Liver (tissue), 10 donors: ENCODE measurements at places on chromosomes 16 and 17. TPM values are rescaled to one million over a fixed set of nuclear protein-coding genes. Genes with fewer than 3 reads are reported as not detected.
A peak's percentile ranks its signal among the peaks of the same experiment; 100 is the strongest.

DNA sequence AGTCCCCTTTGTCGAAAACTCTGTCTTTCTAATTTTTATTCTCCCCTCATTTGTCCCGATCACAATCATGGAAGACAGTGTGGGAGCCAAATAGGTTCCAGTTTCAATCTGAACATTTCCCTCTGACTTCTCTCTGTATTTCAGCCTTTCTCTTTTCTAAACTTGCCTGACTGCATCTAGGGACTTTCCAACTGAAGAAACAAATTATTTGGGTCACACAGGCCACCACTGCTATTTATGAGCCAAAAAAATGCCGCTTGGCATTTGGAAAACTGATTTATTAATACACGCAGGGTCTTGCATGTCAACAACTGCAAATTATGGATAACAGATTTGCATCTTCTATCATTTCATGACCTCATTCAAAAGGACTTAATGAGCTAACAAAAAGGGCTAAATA, 55.2 kb upstream of the ELAC2 start:
- DNase-seq = no peak

DNA sequence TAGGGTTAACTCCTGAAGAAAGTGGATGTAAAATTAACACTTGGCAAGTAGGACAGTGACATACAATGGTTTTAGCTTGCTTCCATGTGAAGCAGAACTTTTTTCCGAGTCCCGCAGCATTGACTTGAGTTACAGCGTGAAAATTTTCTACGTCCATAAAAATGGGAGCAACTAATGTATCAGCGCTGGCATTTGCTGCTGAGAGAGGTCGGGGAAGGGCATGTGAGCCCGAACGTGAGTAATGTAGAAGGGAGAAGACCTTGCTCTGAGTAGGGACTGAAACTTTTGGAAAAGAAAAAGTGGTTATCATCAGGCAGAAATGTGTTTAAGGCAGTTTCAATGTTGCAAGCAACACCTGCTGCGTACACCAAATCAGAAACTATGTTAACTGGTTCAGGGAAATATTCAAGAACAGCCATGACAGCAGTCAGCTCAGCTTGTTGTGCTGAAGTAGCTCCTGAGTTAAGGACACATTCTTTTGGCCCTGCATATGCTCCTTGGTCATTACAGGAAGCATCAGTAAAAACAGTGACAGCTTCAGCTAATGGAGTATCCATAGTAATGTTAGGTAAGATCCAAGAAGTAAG, 70.9 kb upstream of the ARL4D start:
- DNase-seq = no peak

GRCh38 chr16:51952500-51952899, 594.4 kb downstream of the TOX3 start:
- no peak for DNase-seq

- DNase-seq = no peak
Measured at GRCh38 chr17:6599364-6599763, 41.1 kb downstream of the KIAA0753 start.

GRCh38 chr16:48537275-48537674, 72.7 kb downstream of the N4BP1 start:
- no peak for DNase-seq

- no peak for DNase-seq
Measured at GRCh38 chr16:79811541-79811940, 211.0 kb upstream of the MAF start.

- no peak for DNase-seq
Measured at GRCh38 chr17:80455336-80455710, 21.1 kb downstream of the NPTX1 start.

- DNase-seq = no peak
Measured at GRCh38 chr16:67199808-67200198, 872 bp downstream of the ELMO3 start.

- no peak for DNase-seq
Measured at GRCh38 chr17:58333736-58334207, 5.2 kb upstream of the TSPOAP1 start.

GRCh38 chr16:11161439-11161838, 94.6 kb downstream of the SOCS1 start:
- no peak for DNase-seq

DNA sequence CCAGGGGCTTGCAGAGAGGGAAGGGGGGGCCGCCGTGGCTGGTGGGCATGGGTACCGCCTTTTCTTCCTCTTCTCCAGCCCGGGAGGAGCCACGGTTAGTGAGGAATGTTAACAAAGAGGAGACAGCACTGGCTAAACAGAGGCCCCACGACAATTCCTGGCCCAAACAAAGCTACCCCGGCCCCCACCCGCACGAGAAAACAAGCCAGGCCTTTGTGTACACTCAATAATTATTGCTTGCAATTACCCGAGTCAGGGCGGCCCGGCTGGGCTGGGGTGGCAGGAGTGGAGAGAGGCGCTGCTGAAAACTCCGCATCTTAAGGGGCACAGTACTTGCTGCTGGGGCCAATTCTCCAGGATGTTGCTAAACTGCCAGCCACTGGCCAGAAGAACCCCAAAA, 56.4 kb downstream of the IRX5 start:
- no peak for DNase-seq

DNA sequence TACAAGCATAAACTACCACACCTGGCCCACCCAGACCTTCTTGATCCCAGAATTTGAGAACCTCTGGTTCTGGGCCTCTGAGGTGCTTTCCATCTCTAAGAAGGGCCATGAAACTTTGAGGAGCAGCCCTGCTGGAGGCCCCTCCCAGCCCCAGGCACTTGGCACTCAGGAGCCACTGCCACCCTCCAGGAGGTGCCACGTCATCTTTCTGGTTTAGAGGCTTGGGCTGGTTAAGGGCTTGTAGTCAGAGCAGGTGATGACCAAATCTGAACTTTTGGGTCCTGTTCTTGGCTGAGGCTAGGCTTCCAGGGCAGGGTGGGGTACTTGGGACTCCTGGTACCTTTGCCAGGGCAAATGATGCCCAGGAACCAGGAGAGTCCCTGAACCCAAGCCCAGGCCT, 13.8 kb upstream of the DLX4 start:
- DNase-seq = no peak

GRCh38 chr17:74403512-74404137, 28.3 kb upstream of the GPRC5C start:
- DNase-seq = no peak

- DNase-seq = no peak
Measured at GRCh38 chr17:7249214-7249613, 2.3 kb downstream of the CTDNEP1 start.

DNA sequence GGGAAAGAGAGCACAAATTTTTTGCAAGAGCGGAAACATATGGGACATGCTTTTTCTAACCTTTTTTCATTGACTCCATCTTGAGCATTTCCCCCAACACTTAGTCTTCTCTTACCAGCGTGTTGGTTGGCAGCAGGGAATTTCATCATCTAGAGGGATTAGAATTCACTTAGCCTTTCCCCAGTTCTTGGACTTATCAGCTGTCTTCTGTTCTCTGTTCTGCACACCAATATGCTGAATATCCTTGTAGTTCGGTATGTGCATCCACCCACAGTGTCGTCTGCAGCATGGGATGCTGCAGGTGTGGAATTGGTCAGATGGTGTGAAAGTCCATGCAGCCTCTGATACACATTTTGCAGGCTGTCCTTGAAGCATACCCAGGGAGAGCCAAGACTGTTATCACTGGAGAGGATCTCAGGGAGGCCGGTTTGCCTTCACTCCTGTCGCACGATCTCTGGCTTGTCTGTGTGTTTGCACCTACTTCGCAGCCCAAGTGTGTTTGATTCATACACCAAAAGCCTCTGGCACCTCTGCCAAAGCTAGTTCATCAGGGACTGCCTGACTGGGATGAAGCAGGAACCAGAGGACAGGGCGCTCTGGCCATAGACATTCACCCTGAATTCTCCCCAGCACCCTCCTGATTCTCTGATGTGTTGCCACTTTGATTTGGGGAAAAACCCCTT, 93.3 kb downstream of the SOCS1 start:
- DNase-seq = no peak

DNA sequence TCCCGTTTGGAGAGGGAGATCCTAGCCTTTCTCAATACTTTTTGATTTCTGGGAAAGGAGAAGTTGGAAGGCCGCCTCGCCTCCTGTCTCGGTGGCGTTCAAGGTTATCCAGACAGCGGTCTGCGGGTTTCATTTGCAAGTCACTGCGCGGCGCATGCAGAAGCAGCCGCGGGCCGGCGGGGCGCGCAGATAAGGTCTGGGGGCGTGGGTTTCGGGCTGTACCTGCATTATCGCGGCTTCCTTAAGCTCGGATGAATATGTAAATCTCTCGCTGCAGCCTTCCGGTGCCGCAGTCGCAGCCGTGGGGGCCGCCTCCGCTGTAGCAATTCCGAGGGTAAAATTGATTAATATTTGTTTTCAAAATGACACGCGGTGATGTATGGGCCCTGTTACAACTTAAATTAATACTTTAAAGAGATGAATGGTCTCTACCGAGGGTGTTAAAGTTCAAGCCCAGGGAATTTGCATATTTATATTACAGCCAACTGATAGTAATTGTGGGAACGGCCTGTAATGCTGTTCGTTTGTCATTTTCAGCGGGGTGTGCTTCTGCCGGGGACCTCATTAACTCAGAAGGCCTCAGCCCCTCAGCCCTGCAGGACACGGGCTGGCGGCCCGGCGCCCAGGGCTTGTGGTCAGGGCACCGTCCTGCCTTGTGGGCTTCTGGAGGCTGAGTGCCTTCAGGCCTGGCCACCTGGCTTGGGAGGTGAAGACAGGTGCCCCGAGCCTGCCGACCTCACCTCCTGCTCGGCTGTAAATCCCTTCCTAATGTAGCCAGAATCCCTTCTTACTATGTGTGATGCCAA, 99.4 kb downstream of the CYLD start:
- peak; percentile 74 for DNase-seq

GRCh38 chr16:78133919-78134318, 34.5 kb downstream of the WWOX start:
- no peak for DNase-seq

- DNase-seq = no peak
Measured at GRCh38 chr17:81537343-81537855, 9.2 kb downstream of the FSCN2 start.

The FOXN1 gene
- total RNA-seq = not detected

The TOX3 gene
- total RNA-seq = 2.1 TPM

The CCL17 gene
- total RNA-seq = not detected

The GSG1L gene
- not detected for total RNA-seq

The TBC1D3H gene
- not detected for total RNA-seq

The SPAG5 gene
- 41.8 TPM for total RNA-seq

The CHST6 gene
- 0.17 TPM for total RNA-seq

The NUP93 gene
- 11.3 TPM for total RNA-seq

The RUNDC3A gene
- total RNA-seq = not detected

The NPIPB2 gene
- total RNA-seq = 4.9 TPM

The FBXO39 gene
- total RNA-seq = 0.05 TPM

The KIF19 gene
- total RNA-seq = 2.1 TPM
